ENCODE measurements at places on chromosomes 2 and 18. TPM values are rescaled to one million over a fixed set of nuclear protein-coding genes. Genes with fewer than 3 reads are reported as not detected.

DNA sequence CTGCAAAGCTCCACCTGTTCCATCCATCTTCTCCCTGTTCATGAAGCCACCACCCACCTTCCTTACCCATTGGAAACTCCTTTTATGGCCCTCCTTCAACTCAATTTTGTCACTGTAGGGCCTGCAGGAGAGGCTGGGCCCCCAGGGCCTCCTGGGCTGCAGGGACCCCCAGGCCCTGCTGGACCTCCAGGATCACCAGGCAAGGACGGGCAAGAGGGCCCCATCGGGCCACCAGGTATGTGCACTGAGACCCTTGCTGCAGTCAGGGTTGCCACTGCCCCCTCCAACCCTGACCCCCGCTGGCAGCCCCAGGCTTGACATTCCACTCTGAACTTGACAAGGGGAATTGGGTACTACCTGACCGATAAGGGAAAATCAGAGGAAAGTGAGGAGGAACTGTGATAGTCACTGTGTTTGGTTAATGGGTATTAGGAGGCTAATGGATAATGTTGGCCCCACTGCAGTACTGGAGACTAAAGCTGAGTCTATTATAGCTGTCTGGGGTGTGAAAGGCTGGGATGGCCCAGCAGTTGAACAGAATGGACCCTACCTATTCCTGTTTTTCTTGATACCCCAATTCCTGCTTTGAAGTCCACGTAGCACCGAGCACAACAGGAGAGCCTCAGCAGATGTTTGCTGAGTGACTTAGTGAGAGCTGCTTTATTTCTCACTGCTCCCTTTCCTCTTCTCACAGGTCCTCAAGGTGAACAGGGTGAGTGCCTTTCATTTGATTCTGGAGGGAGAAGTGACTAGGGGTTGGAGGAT is 2.1 kb upstream of the KHK start:
- DNase-seq: no peak

DNA sequence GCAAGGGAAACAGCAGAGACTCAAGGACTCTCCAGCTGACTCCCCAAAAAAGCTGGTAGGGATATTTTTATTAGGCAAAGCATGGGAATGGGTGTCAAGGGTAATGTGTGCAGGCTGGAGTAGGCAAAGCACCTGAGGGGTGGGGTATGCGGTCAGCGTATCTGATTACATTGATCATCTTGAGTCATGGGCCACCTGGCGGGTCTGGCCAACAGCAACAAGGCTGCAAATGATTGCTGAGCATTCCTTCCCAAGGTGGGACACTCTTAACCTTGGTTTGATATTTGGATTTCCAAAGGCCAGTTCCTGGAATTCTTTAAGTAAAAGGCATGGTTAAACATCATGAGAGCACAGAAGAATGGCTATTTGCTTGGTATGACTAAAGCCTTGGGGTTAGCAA is 32.6 kb upstream of the CCBE1 start:
- DNase-seq: no peak

- no peak for DNase-seq
Observed at GRCh38 chr2:101518578-101519492, 43.9 kb upstream of the RFX8 start.

GRCh38 chr18:74589811-74590210 is 7.9 kb upstream of the ZNF407 start:
- no peak for DNase-seq

ESPNL gene
- 0.49 TPM for total RNA-seq

REG3A gene
- total RNA-seq: 2.9 TPM

LRRTM1 gene
- 1.2 TPM for total RNA-seq

GRCh38 chr18:35244671-35245070 is 3.8 kb downstream of the ZNF397 start:
- DNase-seq: no peak

DNA sequence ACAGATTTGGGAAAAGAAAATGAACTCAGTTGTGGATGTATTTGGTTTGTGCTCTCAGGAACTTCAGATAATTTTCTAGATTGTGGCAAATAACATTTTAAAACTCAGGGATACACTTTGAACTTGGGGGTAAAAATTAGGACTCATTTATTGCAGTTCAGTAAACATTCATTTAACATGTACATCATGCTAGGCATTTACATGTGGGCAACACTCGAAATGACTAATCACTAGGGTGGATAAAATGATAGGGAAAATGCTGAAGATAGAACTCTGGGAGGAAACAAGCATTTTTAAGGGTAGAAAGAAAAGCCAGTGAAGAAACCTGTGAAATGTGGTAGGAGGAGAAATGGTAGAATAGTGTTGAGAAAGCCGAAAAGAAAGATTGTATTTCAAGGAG is 7.8 kb downstream of the FAM117B start:
- no peak for DNase-seq
